ENCODE measurements at places on chromosomes 5 and 9. TPM values are rescaled to one million over a fixed set of nuclear protein-coding genes. Genes with fewer than 3 reads are reported as not detected.

Gene MTX3
- total RNA-seq: 34.0 TPM

Gene TAF1L
- not detected for total RNA-seq

Gene ARHGEF28
- 30.0 TPM for total RNA-seq

Gene MAMDC4
- total RNA-seq: 8.2 TPM

Gene EPB41L4A
- total RNA-seq: 39.2 TPM

Gene SPATA31E1
- not detected for total RNA-seq

Gene PDE6A
- total RNA-seq: 0.88 TPM

Gene PHYKPL
- 46.6 TPM for total RNA-seq

Gene PCDHGB1
- 10.9 TPM for total RNA-seq

Gene ZNF366
- 2.5 TPM for total RNA-seq

Gene ENTPD8
- total RNA-seq: 0.60 TPM

Gene FAM120A
- 85.7 TPM for total RNA-seq

Gene CARTPT
- not detected for total RNA-seq

Gene ENC1
- total RNA-seq: 76.3 TPM

Gene FOXD4L5
- total RNA-seq: 0.22 TPM

Gene AIF1L
- total RNA-seq: 36.2 TPM

Gene ANKRD34B
- not detected for total RNA-seq

Gene ANKHD1
- 164 TPM for total RNA-seq

Gene ATG12
- total RNA-seq: 85.8 TPM

Gene GLDC
- 18.4 TPM for total RNA-seq

Gene KIF27
- 26.2 TPM for total RNA-seq

Gene GNA14
- total RNA-seq: 4.3 TPM

Gene GDA
- 0.55 TPM for total RNA-seq

Gene XRCC4
- 12.9 TPM for total RNA-seq

Gene GFRA3
- 2.7 TPM for total RNA-seq

Gene ARL14EPL
- not detected for total RNA-seq

Gene RAD1
- total RNA-seq: 33.5 TPM
